Left forelimb (tissue), 1 donor: ENCODE measurements at places on chromosomes 3 and 15.

DNA sequence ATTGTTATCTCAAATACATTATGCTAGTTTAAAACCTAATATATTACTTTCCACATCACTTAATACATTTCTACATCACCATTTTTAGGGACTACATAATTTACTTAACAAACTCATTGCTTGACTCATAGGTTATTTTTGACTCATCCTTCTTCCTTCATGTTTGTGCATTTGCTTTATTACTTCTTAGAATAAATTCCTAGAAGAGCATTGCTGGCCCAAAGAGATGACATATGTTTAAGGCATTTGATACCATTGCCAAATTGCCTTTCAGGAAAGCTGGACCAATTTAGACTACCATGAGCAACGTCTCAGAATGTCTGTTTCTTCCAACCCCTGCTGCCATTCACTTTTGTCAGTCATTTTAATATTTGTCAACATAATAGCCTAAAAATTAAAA, 905.8 kb downstream of the IGSF11 start:
- DNase-seq, result no peak

DNA sequence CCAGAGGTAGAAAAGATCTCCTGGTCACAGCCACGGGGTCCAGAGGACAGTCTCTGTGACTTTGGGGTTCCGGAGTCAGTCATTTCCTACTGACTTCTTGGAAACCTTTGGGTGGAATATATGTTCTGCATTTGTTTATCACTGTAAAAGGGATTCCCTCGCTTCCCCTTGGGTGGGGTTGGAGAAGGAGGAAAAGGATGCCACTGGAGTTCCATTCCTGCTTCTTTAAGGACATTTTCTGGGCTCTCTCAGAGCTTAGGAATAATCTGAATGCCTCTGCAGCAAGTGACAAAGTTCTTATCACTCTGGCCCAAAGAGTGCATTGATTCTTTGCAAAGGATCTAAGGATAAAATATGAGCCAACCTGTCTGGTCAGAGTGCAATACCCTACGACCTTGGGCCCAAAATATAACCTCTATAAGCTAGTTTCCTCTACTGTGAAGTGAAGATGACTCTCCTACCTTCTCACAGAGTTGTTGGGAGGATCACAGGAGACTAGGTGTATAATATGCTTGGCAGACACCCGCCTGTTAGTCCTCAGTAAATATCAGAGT, 17.2 kb downstream of the ARHGEF3 start:
- DNase-seq, result no peak

GRCh38 chr3:62986061-62986460, 110.8 kb upstream of the CADPS start:
- no peak for DNase-seq

DNA sequence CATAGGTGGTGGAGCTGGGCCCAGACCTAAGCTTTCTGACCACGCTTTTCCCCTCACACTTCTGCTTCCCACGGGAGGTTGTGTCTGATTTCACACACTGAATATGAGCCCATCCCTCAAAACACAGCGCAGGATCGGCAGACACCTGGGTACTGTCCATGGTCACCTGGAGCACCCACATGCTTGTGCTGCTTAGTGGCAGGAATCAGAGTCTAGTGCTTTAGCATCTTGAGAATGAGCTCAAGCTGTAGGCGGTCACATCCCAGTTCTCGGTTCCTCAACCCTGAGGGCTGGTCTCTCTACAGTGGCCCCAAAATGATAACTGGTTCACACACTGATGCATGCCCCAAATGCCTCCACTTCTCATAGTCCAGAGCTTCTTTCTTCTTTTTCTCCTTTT, 111.0 kb downstream of the SEMA5B start:
- DNase-seq, result no peak

DNA sequence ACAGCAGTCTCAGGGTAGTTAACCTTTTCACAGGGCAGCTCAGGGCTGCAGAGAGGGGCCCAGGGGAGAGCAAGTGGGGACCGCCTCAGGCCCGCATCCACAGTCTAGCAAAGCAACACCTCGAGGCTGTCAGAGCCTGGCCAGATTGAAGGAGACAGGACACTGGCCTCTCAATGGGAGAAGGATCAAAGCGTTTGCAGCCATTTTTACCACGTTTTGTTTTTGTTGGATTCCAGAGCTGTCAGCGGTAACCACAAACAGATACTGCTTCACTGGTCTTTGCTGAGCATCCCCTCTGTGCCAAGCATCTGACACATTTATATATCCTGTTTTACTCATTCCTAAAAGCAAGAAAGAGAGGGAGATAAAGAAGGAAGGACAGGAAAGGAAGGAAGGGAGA, 153.8 kb downstream of the SHQ1 start:
- no peak for DNase-seq

DNA sequence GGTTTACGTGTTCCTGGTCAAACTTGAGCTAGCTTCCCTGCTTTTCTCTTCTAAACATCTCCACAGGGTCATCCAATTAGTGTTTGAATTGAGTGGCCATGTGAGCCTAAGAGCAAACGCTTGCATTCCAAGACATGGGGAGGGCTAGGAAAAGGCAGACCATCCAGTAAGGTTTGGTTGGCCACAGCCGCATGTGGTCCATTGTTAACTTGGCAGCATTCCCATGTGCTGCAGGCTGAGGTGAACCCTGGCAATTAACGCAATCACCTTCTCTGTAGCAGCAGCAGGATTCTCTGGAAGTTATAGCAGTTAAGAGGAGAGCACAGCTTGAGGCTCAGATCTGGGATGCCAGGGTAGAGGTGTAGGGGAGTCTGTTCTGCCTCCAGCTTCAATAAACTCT, 502.2 kb upstream of the LMCD1 start:
- DNase-seq, result no peak

DNA sequence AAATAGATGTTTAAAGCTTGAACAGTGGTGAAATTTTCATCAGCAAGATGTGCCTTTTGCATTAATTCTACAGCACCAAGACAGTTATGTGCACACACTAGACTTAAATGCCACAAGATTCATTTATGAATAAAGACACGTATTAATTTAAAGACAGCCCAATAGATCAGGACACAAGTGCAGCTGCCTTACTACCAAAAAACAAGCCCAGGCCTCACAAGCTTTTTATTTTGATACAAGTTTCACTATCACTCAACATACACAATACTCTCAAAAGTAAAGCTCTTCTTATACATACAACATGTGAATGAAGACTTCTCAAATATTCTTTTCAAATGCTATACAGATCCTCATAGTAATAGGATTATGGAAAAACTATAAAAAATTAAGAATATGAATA, 2.4 kb downstream of the ACAP2 start:
- DNase-seq, result no peak

DNA sequence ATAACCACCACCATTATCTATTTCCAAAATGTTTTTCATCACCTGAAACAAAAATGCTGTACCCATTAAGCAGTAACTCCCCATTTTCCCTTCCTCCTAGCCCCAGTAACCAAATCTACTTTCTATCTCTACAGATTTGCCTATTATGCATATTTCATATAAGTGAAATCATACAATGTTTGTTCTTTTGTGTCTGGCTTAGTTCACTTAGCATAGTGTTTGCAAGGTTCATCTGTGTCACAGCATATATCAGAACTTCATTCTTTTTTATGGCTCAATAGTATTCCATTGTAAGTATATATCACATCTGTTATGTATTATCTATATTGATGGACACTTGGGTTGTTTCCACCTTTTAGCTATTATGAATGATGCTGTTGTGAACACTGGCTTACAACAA, 16.7 kb upstream of the GMPPB start:
- no peak for DNase-seq

- no peak for DNase-seq
Measured at GRCh38 chr15:95884276-95884675, 446.2 kb upstream of the NR2F2 start.

- no peak for DNase-seq
Measured at GRCh38 chr15:70410371-70410985, 312.8 kb upstream of the TLE3 start.
